ENCODE measurements at places on chromosomes 5 and 9.

GRCh38 chr5:39053189-39053588, 21.0 kb downstream of the RICTOR start:
- DNase-seq = no peak

GRCh38 chr5:58261605-58262004, 198.3 kb downstream of the PLK2 start:
- DNase-seq = no peak

DNA sequence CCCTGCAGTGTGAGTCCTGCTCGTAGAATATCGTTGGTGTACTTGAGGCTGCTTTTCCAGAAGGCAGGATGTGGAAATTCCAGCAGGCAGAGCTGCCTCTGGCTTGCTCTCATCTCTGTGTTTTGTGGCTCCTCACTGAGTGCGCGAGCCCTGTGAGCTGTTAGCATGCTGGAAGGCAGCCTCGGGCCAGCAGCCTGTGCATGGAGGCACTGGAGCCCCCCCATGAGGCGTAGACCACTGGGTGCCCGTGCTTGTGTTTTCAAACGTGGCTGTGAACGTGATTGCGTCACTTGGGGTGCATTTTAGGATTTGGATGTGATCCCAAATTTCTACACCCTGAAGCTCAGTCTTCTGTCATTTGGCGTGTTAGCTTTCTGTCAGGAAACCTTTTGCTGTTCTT, 3.2 kb downstream of the WDR5 start:
- no peak for DNase-seq

DNA sequence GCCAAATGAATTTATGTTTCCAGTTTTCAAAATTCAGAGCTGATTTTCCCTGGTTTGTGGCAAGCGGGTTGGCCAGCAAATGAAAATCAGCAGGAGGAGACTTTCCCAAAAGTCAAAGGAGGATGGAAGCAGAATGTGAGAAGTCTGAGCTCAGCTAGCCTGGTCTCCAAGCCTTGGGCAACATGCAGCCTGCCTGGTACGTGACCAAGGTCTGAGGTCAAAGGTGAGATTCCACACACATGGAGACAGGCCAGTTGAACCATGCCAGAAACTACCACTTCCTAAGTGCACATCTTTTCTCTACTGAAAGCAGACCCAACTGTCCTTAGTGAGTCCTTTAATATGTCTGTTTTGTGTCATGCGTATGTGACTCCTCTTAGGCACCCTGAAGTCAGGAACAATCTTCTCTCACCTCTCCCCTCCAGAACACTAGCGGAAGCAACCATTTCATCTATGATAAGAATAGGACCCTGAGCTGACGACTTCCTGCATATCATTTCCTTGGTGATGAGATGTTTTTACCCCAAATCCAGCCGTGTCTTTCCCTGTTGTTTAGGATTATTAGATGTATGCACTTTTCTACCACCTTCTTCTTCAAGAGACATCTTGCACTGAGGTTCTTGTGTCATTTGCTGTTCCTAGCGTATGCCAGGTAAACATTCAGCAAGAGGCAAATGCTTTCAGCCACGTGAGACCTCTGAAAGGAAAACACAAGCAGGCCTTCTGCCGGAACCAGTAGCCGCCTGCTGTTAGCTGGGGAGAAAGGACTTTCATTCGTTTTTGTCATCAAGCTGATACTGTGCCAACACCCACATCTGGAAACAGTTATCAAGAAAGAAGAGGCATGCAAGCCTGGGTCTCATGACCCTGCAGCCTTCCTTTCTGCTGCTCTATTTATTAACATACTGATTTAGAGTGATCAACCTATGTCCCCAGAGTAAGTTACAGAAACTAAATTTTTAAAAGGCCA, 9.7 kb upstream of the TGFBI start:
- no peak for DNase-seq

DNA sequence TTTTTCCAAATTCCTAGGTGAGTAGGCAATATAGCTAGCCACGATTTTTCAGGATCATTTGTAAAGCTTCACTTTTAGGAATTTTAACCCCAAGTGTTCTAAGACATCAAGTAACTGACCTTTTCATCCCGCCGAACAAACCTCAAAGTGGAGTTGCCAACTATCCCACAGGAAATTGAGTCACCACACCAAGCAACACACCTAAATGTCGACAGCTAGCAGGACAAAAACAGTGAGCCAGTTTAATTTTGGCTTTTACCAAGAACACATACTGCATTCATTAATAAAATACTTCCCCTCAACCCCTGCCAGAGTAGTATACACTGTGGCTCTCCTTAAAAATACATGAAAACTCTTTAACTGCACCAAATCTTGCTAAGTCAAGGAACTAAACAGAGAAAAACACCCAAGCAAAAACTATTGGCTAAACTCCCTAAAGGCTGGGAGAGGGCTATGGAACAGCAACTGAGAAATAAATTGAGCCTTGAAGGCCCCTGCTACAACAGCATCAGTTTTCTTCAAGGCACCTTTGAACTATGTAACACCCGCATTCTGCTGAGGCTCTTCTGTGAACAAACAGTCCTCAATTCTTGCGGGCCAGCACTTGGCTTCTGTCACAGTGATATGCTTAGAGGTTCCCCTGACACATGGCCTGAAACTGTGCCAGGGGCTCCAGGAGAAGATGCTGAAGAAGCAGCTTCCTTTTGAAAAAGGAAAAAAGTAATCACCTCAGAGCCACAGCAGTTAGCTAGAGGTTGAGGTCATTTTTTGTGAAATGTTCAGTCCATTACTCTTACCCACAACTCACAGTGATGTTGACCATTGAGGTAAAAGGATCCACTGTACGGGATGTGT, 459.6 kb downstream of the RAB3C start:
- DNase-seq = no peak

DNA sequence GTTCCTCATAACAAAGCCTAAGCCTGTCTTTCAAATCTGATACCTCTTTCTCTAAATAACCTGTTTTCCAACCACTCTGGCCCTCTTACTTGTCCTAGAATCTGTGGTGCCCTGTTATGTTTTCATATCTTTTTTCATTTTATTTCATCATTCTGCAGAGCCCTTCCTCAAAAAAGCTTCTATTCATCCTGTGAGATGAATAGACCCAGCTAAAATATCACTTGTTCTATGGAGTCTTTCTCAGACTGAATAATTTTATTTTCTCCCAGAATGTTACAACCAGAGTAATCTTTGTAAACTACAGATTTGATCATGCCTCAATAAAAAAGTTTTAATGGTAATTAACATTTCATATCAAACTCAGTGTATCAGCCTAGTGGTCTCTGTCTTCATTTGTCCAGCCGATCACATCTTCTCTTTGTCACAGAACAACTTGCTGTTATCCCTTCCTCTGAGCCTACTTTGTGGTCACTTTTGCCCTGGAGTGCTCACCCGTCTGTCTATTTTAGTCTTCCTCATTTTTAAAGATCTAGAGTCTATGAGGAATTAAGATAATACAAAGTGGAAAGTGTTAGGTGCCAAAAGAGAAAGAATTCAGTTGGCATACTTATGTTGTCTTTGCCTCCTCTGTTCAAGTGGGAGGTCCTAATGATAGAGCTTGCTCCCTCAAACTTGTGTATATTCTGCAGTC, 77.8 kb downstream of the ZCCHC7 start:
- DNase-seq = peak; percentile 78

DNA sequence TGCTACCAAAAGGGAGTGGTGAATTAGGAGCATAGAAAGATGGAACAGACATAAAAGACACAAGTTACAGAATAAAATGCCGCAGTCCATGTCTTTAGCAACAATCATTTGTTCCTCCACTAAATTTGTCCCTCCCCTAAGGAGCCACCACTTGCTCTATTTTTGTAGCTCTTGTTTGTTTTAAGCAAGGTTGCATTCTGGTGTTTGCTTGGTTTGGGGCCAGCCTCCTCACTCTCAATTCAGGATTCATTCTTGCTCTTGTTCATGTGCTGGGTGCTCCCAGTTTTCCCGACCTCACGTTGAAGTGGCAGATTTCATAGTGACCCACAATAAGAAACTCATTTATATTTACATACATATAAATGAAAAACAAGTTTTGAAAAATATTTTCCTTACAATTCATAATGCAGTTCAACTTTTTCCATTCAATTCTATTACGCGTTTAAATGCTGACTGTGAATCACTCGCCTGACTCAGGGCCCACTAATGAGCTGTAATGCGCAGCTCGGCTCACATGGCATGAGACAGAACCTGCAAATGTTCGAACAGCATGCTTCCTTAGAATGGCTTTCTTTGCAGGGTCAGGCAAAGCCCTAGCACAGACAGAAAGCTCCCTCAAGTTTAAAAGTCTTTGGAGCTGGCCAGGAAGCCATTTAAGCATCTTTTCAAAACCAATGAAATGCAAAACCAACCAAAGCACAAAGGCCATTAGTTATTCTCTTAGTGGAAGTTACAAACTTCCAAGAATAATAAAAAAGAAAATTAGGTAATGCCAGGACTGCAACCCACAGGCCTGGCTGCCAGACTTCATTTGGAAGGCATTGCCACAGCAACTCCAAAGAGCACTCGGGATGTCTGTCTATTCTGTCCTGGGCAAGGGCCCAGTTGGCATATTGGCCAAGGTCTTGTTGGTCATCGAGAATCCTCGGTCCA, 41.7 kb downstream of the RETREG1 start:
- DNase-seq = no peak

GRCh38 chr5:102262688-102263087, 33.4 kb downstream of the SLCO4C1 start:
- no peak for DNase-seq

GRCh38 chr9:134689321-134690181, 47.9 kb downstream of the COL5A1 start:
- DNase-seq = peak; percentile 4

DNA sequence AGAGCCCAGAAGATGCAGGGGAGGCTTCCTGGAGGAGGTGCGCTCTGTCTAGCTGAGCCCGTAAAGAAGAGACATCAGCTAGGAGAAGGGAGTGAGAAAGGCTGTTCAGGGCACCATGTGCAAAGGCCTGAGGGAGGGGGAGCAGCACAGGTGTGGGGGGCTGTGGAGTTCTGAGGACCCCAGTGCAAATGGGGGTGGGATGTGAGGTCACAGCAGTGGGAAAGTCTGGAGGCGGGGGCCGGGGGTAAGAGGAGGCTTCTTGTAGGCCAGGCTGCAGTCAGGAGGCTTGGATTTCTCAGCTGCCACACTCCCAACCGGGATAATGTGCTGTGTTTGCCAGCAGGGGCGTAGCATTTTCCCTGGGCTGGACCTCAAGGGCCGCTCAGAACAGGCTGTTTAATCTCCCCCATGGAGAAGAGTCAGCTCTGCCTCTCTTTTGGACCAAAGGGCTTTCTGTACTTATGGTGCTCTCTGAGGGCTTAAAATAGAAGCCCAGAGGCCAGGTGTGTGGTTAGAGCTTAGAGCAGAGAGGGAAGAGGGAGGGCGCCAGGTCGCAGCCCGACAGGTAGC, 5.7 kb downstream of the NEURL1B start:
- no peak for DNase-seq

GRCh38 chr5:22611327-22611726, 241.8 kb downstream of the CDH12 start:
- DNase-seq = no peak

DNA sequence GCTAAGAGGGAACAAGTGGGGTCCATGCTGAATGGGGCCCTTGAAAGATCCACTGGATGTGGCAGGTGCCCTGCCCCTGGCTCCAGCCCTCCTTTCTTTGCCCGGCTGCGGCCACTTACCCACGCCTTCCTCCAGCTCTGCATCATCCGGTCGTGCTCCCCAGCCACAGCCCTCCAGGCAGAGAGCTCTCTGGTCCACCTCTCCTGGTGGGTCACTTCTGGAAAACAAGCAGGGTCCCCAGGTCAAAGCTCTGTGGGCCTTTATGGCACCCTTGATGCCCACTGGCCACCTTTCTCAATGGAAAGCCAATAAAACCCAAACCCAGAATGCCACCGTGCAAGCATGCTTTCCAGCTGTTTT, 45.0 kb downstream of the SECISBP2 start:
- no peak for DNase-seq

Measured in MV-4-11 (cell line).